ENCODE measurements at places on chromosomes 1 and 21.

GRCh38 chr1:56654126-56654923 is 9.2 kb downstream of the PRKAA2 start:
- DNase-seq = no peak

GRCh38 chr1:147808025-147808424 is 47.6 kb upstream of the GJA5 start:
- no peak for DNase-seq

DNA sequence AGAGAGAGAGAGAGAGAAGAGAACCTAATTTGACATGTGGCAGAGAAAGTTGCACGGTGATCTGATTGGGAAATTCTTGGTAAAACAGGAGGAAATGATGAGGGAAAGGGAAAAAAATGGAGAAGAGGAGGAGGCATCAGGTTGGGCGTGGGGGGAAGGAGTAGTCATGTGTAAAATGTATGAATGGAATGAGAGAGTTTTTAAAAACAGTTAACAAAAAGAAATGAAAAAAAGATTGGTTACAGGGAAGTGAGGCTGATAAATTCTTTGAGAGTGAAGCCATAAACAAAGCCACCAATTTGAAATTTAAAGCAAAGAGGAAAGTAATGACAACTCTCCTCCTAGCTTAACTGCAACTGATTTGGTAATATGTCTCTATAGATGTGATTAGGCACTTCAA is 409.2 kb downstream of the USH2A start:
- DNase-seq = no peak

DNA sequence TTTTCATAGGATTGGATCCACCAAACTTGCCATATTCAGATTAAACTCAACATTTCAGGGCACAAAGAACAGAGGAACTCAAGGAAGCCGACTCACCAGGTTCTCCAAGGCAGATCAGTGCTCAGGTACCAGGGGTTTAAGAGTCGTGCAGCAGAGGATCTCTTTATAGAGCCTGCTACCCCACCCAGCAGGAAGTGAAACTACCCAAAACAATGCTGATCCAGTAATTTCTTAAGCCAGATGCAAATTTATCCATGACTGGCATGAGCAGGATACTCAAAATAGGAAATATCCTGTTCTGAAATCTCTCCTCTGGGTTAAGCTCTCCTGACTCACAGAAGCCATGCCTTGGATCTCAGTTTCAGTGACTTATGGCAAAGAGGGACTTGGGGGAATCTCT is at the start of gene SPRR2A:
Gene SPRR2A (minus strand): TSS at position 138 of the 400 bp plus-strand sequence. CDS start 777 bp downstream, outside the sequence.
- no peak for DNase-seq

DNA sequence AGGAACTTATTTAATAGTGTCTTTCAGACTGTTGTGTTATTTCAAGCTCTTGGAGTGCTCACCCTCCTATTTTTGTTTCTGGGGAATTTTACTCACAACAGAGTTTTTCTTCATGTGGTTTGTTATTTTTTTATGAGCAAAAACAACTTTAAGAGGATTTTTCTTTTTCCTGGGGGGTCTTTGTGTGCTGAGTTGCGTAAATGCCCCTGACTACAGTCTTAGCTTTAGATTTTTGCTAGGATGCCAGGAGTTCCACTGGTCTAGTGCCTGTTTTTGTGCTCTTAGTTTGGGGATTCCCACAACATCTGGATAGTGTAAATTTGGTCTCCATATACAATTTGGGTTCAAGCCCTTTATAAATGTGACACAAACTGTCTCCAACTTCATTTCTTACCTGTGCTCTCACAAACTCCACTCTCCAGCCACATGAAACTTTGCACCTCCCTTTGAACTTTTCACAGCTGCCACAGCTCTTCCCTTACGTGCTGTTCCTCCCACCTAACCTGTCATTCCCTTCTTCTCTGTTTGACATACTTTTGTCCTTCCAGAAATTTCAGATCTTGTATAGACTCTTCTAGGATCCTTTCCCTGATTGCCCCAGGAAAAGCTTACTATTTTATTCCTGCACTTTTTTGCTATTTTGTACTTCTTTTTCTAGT is 180.2 kb downstream of the CRB1 start:
- DNase-seq = no peak

- no peak for DNase-seq
Observed at GRCh38 chr1:223000632-223001031, 142.4 kb downstream of the TLR5 start.

DNA sequence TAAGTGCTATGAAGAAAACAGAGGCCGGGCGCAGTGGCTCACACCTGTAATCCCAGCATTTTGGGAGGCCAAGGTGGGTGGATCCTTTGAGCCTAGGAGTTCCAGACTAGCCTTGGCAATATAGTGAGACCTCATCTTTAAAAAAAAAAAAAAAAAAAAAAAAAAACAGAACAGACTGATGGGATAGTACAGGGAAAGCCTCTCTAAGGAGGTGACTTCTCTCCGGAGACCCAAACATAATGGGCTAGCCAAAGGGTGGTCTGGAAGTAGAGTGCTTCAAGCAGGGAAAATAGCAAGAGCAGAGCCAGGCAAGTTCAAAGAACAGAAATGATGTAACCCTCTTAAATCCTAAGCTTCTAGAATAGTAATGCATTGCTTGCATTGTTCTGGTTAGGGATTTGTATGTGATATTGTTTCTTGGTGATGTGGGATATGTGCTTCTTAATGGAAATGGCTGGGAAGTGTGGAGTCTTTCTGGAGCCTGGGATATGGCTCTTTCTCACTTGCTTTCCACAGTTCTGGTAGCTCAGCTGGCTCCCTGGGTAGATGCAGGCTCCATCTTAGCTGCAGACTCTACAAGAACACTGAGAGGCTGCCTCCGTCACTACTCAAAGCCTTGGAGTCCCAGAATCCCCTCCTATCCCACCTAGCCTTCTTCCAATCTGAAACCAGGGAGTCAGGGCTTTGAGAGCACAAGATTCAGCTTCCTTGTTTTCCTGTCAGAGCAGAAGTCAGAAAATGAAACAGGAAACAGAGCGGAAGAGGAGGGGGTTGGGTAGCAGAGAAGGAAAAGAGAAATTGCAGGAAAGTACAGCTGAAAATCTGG is 1.9 kb upstream of the PIGV start:
- no peak for DNase-seq

DNA sequence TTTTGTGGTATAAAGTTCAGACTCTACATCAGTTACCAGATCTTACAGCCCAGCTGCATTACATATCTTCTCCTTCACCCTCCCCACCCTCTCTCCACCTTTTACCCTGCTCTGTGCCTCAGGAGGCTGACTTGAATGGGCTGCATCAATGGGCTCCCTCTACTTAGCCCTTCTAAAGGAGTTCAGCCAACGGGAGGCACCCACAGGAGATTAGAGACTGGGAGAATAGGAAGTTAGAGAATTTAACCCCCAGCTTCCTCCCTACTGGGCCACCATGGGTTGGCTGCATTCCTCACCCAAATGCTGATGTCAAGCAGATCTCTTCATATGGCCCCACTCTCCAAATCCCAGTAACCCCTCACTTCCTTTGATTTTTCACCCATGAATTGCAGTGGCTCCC is 17.1 kb upstream of the DUSP23 start:
- DNase-seq = no peak

GRCh38 chr1:220003610-220004299 is 42.5 kb downstream of the EPRS1 start:
- no peak for DNase-seq

DNA sequence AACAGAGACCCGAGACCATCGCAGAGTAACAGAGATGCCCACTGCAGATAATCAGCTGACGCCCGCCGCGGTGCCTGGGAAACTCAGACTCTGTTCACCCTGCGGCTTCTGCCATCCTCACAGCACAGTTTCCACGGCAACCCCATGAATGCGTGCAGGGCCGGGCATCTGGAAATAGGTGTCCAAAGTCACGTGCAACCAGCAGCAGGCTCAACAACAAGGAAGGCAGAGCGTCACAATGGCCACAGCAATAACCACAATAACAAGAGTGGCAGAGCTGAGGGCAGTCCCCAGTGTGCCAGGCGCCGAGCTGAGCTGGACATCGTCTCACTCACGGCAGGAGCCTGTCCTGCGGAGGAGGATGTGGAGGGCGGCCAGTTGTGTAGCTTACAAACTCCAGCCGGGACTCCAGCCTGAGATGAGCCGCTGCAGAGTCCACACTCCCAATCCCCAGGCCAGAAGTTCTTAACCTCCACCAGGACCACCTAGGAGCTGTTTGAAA is 102.0 kb downstream of the CRYAA start:
- DNase-seq = no peak

DNA sequence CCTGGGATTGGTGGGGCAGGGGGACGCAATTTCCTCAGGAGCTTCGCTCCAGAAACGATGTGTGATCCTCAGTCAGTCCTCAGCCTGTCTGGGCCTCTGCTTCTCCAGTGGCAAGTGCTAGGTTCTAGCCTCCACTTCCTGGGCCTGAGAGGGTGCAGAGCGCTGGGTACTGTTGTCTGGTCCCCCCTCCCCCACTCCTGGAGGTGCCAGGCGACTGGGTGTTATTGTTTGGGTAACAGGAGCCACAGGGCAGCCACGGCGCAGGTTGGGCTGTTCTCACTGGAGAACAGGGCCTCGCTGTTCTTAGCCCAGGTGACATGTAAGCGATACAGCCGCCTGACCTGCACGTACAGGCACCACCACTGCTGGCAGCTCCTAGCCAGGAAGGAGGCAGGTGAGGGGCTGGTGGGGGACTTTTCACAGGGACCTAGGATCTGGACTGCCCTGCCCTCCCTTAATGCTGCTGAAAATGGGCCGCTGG is 2.1 kb downstream of the RPS6KA1 start:
- no peak for DNase-seq

- DNase-seq = no peak
Observed at GRCh38 chr1:58318157-58319005, 228.1 kb downstream of the OMA1 start.

DNA sequence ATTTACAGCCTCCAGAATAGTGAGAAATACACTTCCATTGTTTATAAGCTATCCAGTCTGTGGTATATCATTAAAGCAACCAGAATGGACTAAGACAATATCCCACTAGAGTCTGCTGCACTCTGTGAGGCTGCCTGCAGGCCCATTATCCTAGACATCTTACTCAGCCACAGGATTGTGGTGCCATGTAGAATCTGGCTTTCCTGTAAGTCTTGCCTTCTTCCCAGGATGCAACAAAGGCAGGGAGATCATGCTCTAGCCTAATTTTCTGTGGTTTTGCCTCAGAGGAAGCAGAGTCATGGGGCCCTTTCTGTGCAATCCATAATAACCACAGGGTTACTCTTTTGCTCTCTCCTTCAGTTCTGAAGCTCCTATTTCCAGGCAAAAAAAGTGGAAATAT is 299.1 kb upstream of the DEPDC1 start:
- no peak for DNase-seq

GRCh38 chr1:154463512-154463990 is 38.5 kb upstream of the TDRD10 start:
- no peak for DNase-seq

GRCh38 chr1:77473690-77474089 is 191.9 kb downstream of the AK5 start:
- DNase-seq = no peak

DNA sequence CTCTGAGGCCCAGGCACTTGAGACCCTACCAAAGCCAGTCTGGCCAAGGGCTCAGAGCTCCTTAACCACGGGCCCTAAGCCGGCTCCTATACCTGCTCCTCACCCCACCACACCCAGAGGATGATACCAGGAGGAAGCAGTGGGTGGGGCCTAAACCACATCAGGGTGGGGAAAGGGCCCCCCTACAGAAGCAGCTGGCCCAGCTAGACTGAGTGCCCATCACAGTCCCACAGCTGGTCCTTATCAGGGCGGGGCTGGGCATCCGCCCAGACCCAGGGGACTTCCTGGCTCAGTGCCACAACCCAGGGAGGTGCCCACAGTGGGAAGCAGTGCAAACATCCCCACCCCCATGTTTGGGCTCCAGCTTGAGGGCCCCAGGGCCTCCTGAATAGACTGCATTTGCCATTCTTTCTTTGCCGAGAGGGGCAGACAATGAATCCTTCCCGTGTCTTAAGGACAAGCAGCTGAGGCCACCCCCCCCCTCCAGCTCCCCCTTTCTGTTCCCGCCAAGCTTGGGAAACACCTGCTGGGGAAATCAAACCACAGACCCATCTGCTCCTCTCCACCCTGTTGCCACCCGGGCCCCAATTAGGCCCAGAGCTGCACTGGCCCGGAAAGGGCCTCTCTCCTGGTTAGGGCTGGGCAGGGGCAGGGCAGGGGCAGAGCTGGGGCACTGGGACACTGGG is 6.2 kb downstream of the E2F2 start:
- DNase-seq = no peak

GRCh38 chr1:201766131-201766866 is 62.7 kb upstream of the IPO9 start:
- DNase-seq = no peak

- DNase-seq = no peak
Observed at GRCh38 chr1:67148516-67149178, 13.9 kb upstream of the C1orf141 start.

DNA sequence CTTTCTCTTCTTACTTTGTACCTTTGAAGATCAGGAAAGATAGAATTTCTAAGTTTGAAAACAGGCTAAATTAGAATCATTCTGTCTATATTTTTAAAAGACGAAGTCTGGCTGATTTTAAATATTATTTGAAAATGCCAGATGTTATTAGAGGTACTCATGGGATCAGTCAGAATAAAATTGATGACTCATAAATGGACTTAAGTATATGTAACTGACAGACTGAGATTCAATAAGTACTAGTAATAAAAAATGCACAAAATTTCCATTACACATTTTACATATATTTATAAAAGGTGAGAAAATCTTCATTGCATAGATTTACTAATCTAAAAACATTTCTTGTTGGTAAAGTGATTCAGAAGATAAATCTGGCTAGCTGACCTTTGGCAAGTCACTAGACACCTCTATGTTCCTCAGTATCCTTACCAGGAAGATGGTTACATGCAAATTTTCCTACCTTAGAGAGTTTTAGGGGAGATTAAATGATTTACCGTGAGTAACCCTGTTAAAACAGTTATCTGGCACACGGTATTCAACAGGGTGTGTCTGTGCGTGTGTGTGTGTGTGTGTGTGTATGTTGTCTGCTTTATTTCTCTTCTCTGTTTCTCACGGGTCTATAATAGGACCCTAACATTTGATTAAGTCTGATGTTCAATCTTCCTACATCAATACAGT is 189.0 kb downstream of the RUNX1 start:
- no peak for DNase-seq

DNA sequence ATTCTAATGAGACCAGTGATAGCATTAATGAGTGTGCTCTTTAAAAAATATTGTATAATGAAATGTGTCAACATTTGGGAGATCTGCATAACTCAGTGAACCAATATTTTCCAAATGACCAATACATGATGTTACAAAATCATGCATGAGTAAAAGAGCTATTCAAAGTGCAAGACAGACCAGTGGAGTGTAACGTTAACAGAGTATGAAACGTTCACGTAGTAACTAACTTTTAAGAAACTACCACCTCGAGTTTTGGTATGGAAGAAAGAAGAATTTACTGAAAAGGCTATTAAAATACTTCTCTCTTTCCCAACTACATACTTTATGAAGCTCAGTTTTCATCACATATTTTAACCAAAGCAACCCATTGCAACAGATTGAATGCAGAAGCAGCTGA is 9.6 kb upstream of the SLC6A9 start:
- no peak for DNase-seq

DNA sequence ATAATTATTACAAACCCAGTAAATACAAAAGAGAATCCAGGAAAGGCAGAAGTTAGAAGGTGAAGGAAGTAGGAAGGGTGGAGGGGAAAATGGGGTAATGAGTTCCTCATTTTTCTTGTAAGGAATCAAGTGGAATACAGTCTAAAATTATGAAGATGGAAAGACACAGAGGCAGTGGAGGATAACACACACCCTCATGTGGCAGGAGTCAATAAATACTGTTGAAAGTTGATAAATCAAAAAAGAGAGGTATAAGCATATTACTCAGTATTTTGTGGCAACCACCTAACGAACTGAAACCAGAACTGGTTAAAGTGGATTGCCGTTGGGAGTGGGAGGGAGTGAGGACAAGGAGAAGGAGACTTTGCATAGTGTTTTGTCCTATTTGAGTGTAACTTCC is 78.6 kb upstream of the SLC44A3 start:
- no peak for DNase-seq

Data from stimulated activated CD8-positive, alpha-beta memory T cell treated with anti-CD3 and anti-CD28 coated beads, Interleukin-15, amount 100 ng/mL, for 24 hours (primary cell).